ENCODE measurements at places on chromosomes 2 and 18.

DNA sequence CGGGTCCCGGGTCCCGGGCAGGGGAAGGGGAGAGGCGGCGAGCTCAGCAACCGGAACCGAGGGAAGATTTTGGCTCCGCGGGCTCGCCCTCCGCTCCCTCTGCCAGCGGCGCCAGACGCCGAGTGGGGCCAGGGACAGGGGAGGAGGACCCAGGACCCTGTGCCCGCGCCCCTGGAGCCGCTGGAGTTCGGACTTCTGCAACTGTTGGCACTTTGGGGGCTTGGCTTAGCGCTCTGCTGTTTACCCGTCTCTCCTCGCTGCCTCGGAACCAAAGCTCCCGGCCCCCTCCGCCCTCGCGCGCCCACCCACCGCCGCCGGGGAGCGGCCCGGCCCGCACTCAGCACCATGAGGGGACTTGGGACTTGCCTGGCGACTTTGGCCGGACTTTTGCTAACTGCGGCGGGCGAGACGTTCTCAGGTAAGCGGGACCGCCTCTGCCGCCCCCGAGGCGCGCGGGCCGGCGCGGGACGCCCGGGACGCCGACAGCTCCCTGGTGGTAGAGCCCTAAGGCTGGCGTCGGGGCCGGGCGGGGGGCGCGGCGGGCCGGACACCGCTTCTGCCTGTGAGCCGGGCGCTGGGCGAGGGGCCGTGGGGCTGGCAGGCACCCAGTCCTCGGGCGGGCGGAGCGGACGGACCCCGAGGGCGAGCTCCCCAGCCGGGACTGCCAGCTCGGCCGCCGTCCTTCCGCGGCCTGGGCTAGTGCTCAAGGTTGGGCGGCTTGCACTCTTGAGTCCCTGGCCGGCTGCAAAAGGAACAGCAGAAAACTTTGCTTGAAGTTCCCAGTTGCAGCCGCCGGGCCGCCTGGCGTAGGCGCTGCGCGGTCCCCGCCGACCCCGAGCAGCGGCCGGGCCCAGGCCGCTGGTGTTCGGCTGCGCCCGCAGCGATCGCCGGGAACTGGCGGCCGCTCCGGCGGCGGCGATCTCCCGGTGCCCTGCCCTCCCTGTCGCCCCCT, 634 bp downstream of the PTPRM start:
- no peak for DNase-seq

- no peak for DNase-seq
These were observed 35.3 kb upstream of the PPP1CB start for GRCh38 chr2:28716265-28716865.

- DNase-seq = no peak
These were observed 34.5 kb downstream of the RAB31 start for GRCh38 chr18:9742524-9743131.

- no peak for DNase-seq
These were observed 23.5 kb downstream of the KDM3A start for GRCh38 chr2:86464652-86465051.

DNA sequence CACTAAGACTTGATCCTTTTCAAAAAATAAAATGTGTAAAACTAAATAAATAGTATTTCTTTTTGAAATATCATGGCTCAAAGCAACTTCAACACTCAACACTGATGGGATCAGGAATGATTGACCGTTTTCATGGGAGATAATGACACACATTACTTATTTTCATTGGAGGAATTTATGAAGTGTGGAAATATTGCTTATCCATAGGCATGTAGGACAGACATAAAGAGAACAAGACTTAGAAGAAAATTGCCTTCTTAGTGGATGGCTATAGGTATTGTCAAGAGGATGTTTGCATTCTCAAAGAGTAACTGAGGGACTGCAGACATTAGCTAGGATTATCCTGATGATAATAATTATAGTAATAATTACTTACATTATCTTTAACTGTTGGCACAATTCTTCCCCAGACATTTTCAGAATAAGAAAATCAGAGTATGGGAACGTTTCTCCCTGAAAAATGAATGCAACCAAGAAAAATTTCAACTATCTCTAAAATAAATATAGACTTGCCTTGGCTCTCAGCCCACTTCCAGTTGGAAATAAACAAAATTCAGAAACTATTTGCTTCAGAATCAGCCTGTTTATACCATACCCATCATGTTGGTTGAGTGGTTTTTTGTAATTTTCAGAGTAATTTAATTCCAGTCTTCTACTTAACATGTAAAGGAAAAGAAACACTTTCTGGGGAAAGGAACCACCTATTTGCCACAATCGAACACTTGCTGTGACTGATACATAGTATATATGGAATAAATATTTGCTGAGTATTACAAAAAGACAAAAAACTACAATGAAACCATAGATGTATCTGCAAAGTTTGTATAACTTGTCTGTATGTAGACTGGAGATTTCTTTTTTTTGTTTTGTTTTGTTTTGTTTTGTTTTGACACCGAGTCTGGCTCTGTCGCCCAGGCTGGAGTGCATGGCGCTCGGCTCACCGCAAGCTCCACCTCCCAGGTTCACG, 165.7 kb downstream of the TMX3 start:
- DNase-seq = no peak

- no peak for DNase-seq
These were observed 91.2 kb downstream of the SMAD7 start for GRCh38 chr18:48859311-48860268.

DNA sequence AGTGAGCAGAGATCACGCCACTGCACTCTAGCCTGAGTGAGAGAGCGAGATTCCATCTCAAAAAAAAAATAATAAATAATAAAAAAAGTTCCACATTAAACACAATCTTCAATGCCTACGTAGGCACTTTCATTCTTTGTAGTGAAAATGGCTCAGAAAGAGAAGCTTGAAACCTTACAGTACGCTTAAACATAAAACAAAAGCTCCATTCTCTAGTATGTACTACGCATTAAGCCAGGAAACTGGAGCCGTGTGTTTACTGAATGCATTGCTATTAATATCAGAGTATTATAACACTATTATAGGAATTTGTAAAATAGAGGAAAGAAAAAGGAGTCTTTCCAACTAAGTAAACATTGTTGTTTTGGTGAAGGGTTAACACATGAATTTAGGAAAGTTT, 41.3 kb upstream of the LMAN1 start:
- no peak for DNase-seq

- no peak for DNase-seq
These were observed 8.1 kb upstream of the NFATC1 start for GRCh38 chr18:79387615-79388014.

DNA sequence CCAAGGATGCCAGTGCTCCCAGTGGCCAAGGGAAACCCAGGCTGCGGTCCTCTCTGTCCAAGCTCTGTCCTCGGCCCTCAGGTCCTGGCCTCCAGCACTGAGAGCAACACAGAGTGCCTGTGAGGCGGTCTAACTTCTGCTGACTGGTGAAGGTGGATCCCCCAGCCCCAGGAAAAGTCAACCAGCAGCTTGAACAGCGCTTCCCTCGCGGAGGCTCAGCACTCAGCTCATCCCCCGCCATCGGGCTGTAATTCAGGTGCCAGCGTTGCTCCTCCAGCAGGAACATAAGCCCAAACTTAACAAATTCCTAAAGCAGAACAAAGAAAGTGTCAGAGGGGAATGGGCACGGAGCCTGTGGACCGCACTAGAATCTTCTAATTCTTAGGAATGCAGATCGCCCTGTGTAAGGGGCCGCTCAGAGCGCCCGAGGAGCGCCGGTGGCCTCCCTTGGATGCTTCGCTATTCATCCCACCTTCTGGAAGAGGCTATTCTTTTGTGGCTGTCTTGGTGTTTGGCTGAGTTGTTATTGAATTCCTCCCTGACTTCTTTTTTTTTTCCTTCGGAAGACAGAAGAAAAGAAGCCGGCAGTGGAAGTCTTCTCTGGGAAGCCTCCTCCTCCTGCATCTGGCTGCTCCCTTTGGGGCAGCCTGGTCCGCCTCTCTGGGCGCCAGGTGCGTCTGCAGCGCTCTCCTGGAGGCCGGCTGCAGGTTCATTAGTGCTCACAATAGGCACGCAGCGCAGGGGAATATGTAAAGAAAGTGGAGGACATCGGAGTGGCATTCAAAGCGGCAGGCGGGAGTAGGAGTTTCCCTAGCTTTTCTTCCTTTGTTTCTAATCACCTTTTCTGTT, 905.6 kb downstream of the TSN start:
- DNase-seq = no peak

- DNase-seq = no peak
These were observed 109.9 kb downstream of the TGFA start for GRCh38 chr2:70443726-70444125.

GRCh38 chr2:10211844-10212422, 89.4 kb downstream of the RRM2 start:
- no peak for DNase-seq

- no peak for DNase-seq
These were observed 222.0 kb upstream of the CHAC2 start for GRCh38 chr2:53545604-53546003.

DNA sequence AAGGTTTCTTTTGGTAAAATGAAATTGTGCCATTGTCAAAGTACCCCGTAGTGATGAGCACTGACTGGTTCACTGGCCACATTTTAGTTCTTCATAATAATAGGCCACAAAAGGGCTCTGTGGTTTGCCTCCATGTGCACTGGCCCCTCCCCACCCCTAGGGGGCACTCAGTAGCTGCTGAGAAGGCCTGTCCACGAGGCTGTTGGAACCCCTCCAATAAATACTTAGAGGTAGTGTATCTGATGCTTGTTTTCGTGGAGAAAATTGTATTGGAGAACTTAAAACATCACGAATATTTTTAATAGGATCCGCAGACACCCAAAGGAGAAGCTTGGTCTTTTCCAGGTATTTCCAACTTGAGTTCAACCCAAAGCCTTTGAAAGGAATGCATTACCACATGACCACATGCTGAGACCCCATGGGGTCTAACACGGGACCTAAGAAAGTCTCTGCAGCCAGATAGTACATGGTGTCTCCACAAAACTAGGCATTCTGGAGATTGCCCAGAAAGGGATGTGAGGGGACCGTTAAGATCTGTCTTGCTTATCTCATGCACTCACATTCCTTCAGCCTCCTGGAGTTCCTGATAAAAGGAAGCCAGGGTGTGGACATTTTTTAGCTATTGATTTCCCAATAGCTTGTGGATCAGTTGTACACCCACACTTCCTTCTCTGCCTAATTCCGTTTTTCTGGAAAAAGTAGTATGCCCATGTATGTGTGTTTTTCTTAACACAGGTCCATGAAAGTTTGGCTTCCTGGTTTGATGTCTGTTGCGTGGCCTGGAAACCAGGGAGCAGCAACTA, 28.5 kb upstream of the NOSTRIN start:
- DNase-seq = no peak

DNA sequence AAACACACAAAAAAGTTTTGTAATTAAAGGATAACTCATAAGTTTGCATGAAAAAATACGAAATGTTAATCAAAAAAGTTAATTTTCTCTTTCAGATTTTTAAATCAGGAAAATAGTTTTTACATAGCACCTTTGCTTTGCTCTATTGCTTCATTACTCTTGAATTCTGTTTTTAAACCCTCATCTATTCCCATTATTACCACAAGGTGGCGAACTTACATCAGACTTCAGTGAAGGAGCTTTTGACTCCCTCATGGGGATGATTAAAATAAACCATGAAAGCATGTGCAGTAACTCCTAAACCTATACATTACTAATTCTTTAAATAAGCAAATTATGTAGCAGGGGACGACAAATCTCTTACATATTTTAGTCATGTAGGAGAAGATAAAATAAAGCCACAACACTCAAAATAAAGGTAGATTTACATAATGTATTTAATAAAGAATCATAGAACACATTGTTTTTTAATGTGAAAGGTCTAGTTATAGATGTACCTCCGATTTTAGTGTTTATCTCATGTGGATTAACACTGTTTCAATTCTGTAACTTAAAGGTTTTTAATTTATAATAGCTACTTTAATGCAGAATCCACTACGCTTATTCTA, 105.2 kb downstream of the NETO1 start:
- no peak for DNase-seq

GRCh38 chr2:144748443-144748842, 228.5 kb upstream of the ZEB2 start:
- no peak for DNase-seq

GRCh38 chr18:66826211-66826610, 222.3 kb upstream of the CDH19 start:
- no peak for DNase-seq

GRCh38 chr2:240209493-240209892, 69.0 kb upstream of the OTOS start:
- no peak for DNase-seq

- no peak for DNase-seq
These were observed 385.8 kb downstream of the GALR1 start for GRCh38 chr18:77635451-77635850.

GRCh38 chr2:85890522-85891176, 1.9 kb upstream of the ST3GAL5 start:
- DNase-seq = no peak

DNA sequence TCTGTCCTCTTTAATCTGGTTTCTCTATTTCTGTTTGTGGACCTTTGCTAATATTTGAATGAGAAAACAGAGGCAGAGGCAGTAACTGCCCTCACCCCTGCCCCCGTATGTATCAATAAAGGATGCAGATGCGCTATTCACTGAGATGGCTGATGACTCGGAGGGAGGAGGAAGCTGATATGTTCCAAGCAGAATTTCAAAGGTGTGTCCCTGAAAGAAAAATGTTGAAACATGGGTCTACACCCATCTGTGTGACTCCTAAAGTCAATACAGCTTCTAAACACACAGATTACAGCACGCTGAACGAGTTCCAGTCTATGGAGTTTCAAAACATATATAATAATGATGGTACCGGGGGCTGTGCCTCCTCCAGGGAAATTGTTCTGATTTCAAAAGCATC, 38.8 kb downstream of the EPHA4 start:
- no peak for DNase-seq

DNA sequence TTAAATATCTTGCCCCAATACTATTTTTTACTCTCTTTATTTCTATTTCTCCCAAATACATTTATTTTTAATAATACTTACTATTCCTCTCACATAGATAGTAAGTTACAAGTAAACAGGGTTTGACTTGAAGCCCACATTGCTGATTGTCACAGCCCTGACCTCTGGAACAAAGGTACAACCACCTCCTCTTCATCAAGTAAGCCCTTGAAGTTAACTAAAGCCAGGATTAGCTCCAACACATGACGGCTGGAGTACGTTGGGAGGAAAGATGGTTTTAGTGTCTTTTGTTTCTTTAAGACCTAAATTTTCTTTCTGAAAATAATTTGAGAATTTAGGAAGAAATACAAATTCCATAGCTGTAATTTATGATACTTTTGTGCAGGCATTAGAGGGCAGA, 949 bp downstream of the MYOM1 start:
- no peak for DNase-seq

- DNase-seq = no peak
These were observed 330.3 kb upstream of the KCNJ3 start for GRCh38 chr2:154368153-154368552.

- DNase-seq = no peak
These were observed 787.2 kb downstream of the TSN start for GRCh38 chr2:122542646-122543045.

DNA sequence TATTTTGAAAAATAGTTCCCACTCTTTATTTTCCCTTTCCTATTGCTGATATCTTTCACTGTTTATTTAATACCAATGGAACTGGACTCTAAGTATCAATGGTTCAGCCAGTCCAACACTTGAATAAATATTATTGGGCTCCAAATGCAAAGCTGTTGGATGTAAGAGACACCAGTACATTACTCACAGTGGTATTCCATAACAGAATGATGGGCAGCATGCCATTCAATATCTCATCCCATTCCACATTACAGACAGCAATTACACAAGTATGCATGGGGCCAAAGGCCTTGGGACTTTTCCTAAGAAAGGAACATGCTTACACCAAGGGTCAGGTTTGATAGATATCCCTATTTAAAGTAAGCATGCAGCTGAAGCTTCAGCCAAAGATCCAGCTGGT, 231.9 kb downstream of the RND3 start:
- DNase-seq = no peak
